AG04450 (cell line): ENCODE measurements at places on chromosomes 4 and X.

GRCh38 chr4:184310171-184310567 is 92.5 kb upstream of the ENPP6 start:
- DNase-seq = no peak

DNA sequence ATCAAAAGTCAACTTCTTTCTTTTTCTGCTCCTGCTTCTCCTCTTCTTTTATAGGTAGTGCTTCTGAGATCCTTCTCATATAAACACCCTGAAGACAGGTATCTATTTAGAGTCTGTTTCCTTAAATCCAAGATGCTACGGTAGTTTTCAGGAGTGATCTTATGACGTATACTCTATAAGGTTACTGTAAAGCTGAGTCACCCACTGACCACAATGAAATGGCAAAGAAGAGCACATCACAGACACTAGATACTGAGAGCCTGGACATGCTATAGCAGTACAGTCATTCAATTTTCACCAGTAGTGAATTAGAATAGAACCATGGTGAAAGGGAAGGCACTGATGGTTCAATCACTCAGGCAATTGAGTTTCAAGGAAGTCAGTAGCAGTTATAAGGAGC is 412.5 kb downstream of the ADAM29 start:
- DNase-seq = peak; percentile 21

DNA sequence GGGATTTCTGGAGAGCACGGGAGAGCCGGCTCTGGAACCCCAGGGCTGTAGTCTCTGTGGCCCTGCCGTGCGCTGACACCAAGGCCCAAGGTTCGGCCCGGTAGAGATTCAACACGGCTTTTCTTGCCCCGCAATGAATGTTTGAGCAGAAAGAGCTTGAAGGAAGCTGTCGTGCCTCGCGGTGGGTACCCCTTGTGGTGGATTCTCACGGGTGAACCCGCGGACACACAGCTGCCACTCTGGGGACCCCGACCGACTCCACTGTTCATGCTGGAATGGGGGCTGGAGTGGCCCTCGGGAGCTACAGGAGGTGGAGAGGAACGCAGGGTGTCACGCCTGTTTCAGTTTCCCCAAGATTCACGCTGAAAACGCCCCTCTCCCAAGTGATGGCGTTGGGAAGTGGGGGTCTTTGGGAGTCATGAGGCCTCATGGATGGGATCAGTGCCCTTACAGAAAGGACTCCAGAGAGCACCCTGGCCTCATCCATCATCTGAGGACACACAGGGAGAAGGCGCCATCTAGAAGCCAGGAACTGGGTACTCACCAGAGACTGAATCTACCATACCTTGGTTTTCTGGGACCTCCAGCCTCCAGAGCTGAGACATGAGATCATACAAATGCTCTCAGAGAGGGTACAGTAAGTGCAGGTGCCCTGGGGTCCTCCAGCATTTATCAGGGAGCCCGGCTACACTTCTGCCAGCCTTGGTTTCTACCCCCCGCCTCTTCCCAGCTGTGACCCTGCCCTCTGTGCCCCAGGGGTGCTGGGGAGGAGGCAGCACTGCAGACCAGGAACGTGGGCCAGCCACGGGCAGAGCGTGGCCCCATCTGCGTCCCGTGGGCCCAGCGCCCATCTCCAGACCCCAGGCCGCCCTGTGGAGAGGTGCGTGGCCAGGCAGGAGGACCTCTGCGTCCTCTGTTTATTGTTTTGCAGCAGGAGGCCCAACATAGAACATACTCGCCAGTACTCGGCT is 6.4 kb downstream of the SLC25A6 start:
- no peak for DNase-seq

DNA sequence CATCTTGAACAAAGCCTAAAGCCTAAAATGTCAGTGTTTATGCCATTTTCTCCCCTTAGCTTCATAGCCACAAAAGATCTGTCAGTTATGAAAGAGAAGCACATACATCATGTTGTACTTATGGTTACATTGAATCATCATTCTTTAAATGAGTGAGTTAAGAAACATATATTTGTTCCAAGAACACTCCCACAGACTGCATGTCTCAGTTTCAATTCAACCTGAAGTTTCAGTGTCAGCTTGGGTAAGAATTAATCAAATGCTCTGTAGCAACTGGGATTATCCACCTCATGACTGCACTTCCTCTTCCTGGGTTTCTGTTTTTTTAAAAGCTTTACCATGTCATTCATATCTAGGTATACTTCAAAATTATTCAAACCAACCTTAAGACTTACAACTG is 3.9 kb upstream of the TMPRSS11B start:
- DNase-seq = no peak

GRCh38 chrX:45811326-45811725 is 610.6 kb upstream of the DIPK2B start:
- no peak for DNase-seq

DNA sequence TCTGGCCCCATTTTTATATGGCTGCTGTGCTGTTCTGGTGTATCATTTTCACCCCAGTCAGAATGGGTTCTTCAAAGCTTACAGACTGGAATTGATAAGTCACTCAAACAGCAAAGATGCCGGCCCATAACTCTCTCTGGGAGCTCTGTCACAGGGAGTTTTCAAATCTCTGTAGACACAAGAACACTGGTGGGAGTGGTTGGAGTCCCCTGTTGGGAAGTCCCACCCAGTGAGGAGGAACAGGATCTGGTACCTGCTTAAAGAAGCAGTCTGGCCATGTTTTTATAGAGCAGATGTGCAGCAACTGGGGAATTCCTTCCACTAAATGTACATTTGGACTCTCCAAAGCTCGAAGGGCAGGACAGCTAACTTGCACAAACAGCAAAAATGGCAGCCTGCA is 69.3 kb upstream of the UGT2B7 start:
- DNase-seq = no peak

DNA sequence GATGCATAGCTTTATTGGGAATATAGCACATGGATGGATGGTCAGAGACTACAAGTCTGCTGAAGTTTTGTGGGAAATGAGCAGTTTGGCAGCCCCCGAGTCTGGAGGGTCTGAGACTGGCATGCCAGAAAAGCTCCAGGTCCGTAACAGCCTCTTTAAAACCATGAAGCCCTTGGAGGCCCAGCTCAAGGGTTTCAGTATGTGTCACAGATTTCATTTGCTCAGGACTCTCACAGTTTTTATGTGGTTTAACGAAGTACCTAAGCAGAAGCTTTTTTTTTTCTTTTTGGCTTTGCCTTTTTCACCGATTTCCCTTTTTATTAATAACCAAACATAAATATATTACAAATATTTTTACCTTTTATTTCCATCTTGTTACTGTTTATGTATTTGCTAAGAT is 30.6 kb upstream of the TMEM184C start:
- no peak for DNase-seq

GRCh38 chr4:57075367-57075766 is 34.8 kb downstream of the IGFBP7 start:
- no peak for DNase-seq

GRCh38 chr4:139558235-139559088 is 2.4 kb upstream of the SETD7 start:
- DNase-seq = no peak

GRCh38 chr4:85656759-85657505 is 182.0 kb downstream of the ARHGAP24 start:
- no peak for DNase-seq

DNA sequence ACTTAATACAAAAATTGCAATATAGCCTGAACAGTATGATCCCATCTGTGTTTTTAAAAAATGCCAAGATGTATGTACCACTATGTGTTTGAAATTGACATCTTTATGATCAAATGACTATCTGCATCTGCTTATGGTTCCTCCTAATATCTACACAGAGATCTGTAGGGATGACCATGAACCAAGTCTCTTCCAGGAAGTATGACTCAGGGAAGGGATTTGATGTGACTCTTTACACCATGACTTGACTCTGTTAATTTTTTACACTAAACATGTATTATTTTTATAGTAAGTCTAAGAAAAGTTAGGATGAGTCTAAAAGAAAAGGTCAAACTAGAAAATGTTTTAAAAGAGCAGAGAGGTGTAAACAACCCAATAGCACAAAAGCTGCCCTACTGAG is 164.0 kb downstream of the SH3KBP1 start:
- no peak for DNase-seq
